Stimulated activated CD4-positive, alpha-beta T cell treated with anti-CD3 and anti-CD28 coated beads, TNF-alpha, amount 100 ng/mL, for 4 hours (primary cell): ENCODE measurements at places on chromosomes 2 and 18.

DNA sequence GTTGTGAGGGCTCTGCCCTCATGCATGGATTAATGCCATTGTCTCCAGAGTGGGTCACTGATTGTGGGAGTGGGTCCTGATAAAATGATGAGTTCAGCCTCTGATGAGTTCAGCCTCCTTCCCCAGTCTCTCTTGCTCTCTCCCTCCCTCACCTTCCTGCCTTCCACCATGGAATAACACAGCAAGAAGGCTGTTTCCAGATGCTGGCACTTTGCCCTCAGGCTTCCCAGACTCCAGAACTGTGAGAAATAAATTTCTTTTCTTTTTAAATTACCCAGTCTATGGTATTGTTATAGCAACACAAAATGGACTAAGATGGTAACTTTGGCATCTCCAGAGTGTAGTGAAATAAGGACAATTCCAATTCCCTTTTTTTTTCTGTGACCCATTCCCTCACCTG lies 47.1 kb upstream of the MAP4K3 start:
- no peak for DNase-seq

DNA sequence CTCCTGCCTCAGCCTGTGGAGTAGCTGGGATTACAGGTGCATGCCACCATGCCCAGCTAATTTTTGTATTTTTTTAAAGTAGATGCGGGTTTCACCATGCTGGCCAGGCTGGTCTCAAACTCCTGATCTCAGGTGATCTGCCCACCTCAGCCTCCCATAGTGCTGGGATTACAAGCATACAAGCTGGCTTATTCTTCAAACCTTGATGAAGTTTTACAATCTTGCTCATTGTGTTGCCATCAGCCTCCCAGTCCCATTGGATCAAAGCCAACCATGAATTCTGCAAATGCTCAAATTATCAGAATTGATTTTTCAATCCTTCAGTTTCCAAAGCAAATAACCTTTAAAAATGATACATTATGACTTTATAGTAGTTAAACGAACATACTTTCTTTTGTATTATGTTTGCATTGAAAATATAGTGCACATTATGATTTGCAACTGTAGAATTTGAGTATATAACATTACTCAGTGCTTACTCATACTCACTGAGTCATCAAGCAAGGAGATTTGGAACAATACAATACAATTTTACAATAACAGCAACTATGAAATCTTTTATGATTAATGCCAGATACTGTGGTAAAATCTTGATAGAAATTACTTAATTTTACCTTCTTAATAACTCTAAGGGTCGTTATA lies 1491.9 kb upstream of the CELF4 start:
- no peak for DNase-seq

GRCh38 chr2:54092940-54093339 lies 22.5 kb upstream of the ACYP2 start:
- no peak for DNase-seq

DNA sequence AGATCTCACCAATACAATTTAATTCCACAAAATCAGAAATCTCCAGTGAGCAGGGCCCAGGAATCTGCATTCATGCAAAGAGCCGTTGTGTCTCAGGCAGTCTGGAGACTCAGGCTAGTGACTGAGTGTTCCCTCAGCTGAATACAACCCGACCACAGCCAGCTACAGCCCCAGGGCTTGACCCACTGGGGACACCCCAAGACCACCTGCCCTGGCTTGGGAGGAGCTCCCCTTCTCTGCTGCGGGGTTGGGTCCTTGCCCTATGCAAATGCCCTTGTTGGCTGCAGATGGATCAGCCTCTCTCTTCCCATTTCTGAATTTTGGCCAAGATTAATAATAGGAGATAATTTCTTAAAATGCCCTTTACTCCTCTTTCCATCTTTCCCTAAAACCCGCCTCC lies 157.7 kb downstream of the TWIST2 start:
- DNase-seq = no peak

DNA sequence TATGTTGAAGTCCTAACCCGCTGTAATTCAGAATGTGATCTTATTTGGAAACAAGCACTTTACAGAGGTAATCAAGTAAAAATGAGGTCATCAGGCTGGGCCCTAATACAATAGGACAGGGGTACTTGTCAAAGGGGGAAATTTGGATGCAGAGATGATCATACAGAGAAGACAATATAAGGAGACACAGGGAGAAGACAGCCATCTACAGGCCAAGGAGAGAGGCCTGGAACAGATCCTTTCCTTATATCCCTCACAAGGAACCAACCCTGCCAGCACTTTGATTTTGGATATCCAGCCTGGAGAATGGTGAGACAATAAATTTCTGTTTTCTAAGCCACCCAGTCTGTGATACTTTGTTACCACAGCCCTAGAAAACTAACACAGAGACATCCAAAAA lies 104.3 kb downstream of the METTL4 start:
- DNase-seq = no peak

- no peak for DNase-seq
Measured at GRCh38 chr18:53790786-53791185, 433.7 kb downstream of the MBD2 start.

GRCh38 chr2:132633635-132634034 lies 36.4 kb downstream of the LYPD1 start:
- DNase-seq = no peak

- no peak for DNase-seq
Measured at GRCh38 chr18:3889803-3890202, 439.8 kb downstream of the TGIF1 start.

DNA sequence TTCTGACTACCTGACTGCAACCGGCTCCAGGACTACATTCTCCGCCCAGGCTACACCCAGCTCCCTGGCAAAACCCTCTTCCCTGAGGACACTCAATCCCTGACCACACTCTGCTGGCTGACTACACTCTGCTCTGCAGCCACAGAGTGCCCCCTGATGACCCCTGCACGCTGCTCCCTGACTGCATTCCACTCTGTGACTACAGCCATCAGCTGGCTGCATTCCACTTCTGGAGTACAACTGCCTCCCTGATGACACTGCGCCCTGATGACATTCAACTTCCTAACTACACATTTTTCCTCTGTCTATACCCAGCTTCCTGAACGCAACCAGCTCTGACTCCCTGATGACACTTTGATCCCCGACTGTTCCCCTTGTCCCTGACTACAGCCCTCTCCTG lies 71.3 kb upstream of the NRXN1 start:
- DNase-seq = no peak

- DNase-seq = no peak
Measured at GRCh38 chr2:133885847-133886246, 317.6 kb upstream of the NCKAP5 start.

GRCh38 chr18:31679133-31679742 lies 5.1 kb downstream of the B4GALT6 start:
- DNase-seq = no peak

- DNase-seq = no peak
Measured at GRCh38 chr2:124482551-124482950, 457.5 kb downstream of the CNTNAP5 start.

DNA sequence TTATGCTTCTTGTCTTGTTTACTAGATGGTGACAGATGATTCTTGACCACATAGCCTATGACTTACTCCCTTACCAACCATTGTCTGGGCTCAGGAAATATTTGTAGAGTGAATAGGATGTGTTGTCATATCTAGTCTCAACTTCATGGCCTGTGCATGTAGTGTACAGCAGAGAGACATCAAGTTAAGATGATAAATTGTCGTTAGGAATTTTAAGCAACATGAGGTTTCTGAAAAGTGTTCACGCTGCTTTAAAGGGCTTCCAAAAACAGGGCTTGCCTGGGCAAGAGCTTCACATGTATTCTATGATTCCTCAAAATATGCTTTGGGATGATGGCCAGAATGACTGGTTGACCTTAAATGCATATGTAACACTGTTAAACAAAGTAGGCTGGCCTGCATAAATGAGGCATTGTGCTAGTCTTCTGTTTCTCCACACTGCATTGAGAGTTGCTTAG lies 424.0 kb downstream of the RND3 start:
- DNase-seq = no peak
